ENCODE measurements at places on chromosomes 3 and 15.

DNA sequence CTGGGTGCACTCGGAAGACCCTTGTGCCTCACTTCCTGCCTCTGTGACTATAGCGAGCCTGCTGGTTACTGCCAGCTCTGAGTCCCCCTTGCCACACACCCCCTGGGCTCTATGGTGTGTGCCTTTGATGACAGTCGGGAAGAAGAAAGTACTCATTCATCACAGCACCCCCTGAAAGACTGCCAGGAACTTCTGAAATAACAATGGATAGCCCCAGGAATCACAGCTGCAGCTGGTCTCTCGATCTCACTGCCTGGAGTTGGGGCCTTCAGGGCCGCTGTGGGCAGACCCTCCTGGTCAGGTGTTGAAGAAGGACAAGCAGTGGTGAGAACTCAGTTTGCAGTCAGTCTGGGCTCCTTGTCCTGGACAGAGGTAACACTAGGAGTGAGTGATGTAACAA is 9.8 kb upstream of the RPP14 start:
- DNase-seq = no peak

DNA sequence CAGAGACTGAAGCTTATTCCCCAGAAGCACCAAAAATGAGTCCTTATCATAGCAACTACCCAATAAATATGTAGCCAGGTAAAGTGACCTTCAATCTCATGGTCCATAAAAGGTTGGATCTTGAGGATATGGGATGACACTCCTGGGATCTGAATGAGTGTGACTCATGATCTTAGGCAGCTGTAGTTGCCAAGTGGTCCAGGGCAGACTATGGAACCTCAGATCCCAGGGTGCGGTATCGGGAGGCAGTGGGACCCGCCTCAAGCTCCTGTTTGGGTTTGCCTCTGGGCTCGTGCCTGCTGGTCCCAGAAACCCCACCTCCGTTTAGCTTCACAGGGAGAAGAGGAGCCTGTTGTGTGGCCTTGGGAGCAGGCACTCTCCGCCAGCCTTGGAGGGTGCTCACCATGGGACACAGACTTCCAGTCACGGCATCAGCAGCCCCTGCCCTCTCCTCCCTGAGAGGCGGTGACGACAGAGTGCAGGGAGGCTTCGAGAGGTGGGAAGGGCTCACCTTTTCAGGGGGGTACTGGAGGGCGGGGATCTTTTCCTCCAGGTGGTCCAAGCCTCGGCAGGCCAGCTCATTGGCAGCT is 8.1 kb downstream of the PLIN1 start:
- DNase-seq = no peak

DNA sequence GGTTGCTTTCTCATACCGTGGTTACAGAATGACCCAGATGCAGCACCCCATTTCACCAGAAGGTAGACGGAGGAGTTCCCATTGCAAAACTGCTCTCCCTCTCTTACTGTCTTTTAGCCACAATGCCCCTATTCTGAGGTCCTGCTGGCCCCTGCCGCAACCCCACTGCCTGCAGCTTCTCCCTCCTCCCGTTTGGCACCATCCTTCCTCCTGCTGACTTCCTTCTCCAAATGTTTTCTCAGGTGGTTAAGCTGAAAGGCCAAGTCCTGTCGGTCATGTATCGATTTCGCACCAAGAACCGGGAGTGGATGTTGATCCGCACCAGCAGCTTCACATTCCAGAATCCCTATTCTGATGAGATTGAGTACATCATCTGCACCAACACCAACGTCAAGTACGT is 132.3 kb upstream of the ABHD17C start:
- DNase-seq = no peak

DNA sequence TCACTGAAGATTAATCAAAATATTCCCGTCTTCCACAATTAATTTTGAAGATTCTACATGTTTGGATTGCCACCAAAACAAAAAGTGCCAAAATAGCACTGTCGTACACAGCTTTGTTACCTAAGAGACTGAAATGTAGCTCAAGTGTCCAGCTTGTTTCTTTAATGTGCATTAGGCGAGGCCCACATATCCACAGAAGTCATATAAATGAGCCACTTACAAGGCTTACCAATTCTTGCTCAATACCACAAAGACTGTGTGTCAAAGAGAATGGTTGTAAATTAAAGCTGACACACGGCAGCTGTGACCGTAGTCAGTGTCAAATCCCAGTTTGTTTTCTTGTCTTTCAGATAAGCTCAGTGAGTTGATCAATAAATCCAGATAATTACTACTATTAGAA is 639.4 kb upstream of the TBL1XR1 start:
- DNase-seq = no peak

- DNase-seq = no peak
Measured at GRCh38 chr3:132606085-132606484, 9.0 kb downstream of the ACKR4 start.

- no peak for DNase-seq
Measured at GRCh38 chr3:53842436-53843194, 3.6 kb downstream of the CHDH start.

DNA sequence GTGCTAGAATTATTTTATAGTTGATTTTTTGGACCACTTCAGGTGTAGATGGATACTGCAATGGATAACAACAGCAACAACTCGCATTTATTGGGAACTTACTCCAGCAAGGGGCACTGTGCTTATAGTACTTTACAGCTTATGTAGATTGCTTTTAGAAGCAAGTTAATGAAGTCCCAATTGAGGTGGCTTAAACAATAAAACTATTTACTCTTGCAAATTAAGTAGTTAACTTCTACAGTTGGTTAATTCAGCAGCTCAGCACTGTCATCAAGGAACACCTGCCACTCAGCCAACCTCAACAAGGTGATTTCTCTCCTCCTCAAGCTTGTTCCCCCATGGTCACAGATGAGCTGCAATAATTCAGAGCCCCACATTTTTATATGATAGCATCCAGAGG is 124.1 kb downstream of the RASA2 start:
- no peak for DNase-seq

DNA sequence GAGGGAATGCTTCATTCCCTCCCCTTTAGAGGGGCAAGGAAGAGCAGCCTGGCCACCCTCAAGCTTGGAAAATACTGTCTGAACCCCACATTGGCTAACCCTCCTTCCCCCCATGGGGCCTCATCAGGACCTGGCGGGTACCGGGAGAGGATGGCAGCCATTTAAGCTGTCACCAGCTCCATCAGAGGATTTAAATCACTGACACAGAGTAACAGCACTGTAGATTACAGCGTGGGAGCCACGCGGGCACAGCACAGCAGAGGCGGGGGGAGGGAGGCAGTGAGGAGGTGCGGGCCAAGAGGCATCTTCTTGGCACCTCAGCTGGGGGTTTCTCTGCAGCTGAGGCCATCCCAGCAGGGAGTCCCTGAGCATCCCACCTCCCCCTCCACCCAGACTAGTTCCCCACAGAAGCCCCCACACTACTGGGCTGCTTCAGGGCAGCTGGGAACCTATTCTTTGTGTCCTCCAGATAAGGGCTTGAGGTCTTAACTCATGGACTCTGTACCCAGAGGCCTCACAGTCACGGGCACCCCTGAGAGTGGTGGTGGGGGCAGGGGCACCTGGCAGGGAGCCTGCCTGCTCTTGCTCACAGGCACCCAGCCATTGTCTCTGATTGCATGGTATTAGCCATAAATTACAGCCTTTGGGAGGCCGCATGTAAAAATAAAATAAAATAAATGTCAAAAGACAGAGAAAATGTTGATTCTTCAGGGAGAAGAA is 21.9 kb upstream of the CACNA2D2 start:
- no peak for DNase-seq

DNA sequence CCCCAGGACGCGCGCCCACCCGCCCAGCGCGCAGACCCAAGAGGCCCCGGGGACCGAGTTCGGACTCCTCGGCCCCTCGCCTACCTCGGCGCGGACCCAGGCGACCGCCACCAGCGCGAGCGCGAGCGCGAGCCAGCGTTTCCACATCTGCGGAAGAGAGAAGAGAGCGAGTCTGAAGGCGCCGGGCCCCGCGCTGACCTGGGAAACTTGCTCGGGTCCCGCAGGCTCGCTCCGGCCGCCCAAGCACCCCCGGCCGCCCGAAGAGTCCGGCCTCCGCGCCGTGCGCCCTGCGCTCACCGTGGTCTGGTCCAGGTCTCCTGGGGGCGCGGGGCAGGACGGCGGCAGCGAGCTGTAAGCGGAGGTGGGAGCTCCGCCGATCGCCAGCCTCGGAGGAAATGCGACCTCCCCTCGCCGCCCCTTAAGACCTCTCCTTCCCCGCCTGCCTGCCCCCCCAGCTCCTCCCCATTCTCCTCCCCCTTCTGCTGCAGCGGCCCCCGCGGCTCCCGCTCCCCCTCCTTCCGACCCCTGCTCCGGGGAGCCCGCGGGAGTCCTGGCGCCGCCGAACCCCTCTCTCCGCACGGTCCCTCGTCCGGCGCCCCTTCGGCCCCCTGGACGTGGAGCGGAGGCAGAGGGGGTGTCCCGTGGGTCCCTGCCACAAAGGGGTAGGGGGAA is at the start of gene FSTL1:
Gene FSTL1, minus strand, starts transcription at position 393 of the 672 bp plus-strand sequence. Its CDS starts 246 bp downstream, at position 147.
- DNase-seq = no peak
